ENCODE measurements at places on chromosomes 7 and 10. TPM values are rescaled to one million over a fixed set of nuclear protein-coding genes. Genes with fewer than 3 reads are reported as not detected.
A peak's percentile ranks its signal among the peaks of the same experiment; 100 is the strongest.

- H3K4me3 ChIP-seq = no peak overlapping the region
- no peaks in the 10 kb centered on the region for H3K4me1 ChIP-seq
- no peak overlapping the region for H3K27ac ChIP-seq
- no peaks in the 10 kb centered on the region for H3K27me3 ChIP-seq
- no peaks in the 10 kb centered on the region for H3K36me3 ChIP-seq
These were observed 248.8 kb downstream of the CELF2 start for GRCh38 chr10:11266426-11266825.

GRCh38 chr10:35520996-35521395, 84.1 kb upstream of the GJD4 start:
- no peak for DNase-seq
- H3K27ac ChIP-seq = no peak overlapping the region
- H3K4me3 ChIP-seq = no peak overlapping the region
- peaks cover 3% of the 10 kb centered on the region for H3K36me3 ChIP-seq
- peaks cover 3% of the 10 kb centered on the region for H3K4me1 ChIP-seq
- no peaks in the 10 kb centered on the region for H3K27me3 ChIP-seq

DNA sequence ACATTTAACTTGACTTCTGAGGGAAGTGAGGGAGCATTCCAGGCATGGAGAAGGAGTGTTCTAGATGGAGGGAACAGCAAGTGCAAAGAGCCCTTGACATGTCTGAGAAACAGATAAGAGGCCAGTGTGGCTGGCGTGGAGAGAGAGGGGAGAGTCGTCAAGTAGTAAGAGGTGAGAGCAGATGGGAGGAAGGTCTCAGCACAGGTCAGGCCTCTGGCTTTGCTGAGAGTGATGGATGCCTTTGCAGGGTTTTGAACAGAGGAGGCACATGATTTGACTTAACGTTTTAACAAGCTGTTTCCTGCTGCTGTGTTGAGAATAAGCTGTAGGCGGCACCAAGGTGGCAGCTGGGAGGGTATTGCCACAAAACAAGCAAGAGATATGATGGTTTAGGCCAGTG, 97.2 kb downstream of the KAT6B start:
- DNase-seq = no peak
- no peaks in the 10 kb centered on the region for H3K27me3 ChIP-seq
- H3K4me3 ChIP-seq = no peak overlapping the region
- peak overlapping the region; percentile 14 for H3K27ac ChIP-seq
- peaks cover 18% of the 10 kb centered on the region for H3K4me1 ChIP-seq

- no peak overlapping the region for H3K4me3 ChIP-seq
- no peaks in the 10 kb centered on the region for H3K36me3 ChIP-seq
- H3K27ac ChIP-seq = no peak overlapping the region
- H3K4me1 ChIP-seq = no peaks in the 10 kb centered on the region
These were observed 7.7 kb upstream of the TRUB1 start for GRCh38 chr10:114930320-114930719.

HSPA12A gene
- polyA plus RNA-seq = 1.8 TPM

MRLN gene
- polyA plus RNA-seq = not detected
